NCI-H460 (cell line): ENCODE measurements at places on chromosomes 13 and 19. TPM values are rescaled to one million over a fixed set of nuclear protein-coding genes. Genes with fewer than 3 reads are reported as not detected.

ADAMTSL5 gene
- 0.57 and 1.0 TPM in 2 replicates for total RNA-seq

ETFB gene
- total RNA-seq, result 77.3 and 88.4 TPM in 2 replicates

OR7E24 gene
- not detected in 2 replicates for total RNA-seq

TMIGD2 gene
- not detected in 2 replicates for total RNA-seq

MATK gene
- total RNA-seq, result not detected in 2 replicates

CEACAM8 gene
- not detected in 2 replicates for total RNA-seq

TEX101 gene
- not detected in 2 replicates for total RNA-seq

SPACA4 gene
- total RNA-seq, result not detected in 2 replicates

KLF2 gene
- total RNA-seq, result 13.5 and 16.8 TPM in 2 replicates

ZNF563 gene
- total RNA-seq, result not detected in 2 replicates

KLF5 gene
- total RNA-seq, result 30.7 and 39.6 TPM in 2 replicates

UBE2L5 gene
- total RNA-seq, result not detected in 2 replicates

SHANK1 gene
- 0.12 and 0.15 TPM in 2 replicates for total RNA-seq

ZNF579 gene
- 2.1 and 3.2 TPM in 2 replicates for total RNA-seq

ZNF491 gene
- not detected in 2 replicates for total RNA-seq

WDR88 gene
- total RNA-seq, result 0.20 TPM in 1 of 2 replicates, not detected in the other

FAM216B gene
- 2.0 and 2.2 TPM in 2 replicates for total RNA-seq

ERICH4 gene
- not detected in 2 replicates for total RNA-seq

ZNF724 gene
- 4.8 and 5.3 TPM in 2 replicates for total RNA-seq

ZNF829 gene
- total RNA-seq, result 2.1 and 2.2 TPM in 2 replicates

DZIP1 gene
- total RNA-seq, result 0.87 and 1.3 TPM in 2 replicates

ZNF681 gene
- total RNA-seq, result 0.02 TPM in 1 of 2 replicates, not detected in the other

NUFIP1 gene
- 5.1 and 6.6 TPM in 2 replicates for total RNA-seq

CNOT3 gene
- total RNA-seq, result 12.3 and 19.2 TPM in 2 replicates

ZNF486 gene
- total RNA-seq, result not detected in 2 replicates

EDNRB gene
- 0.52 and 0.67 TPM in 2 replicates for total RNA-seq

PRPF31 gene
- 28.5 and 34.1 TPM in 2 replicates for total RNA-seq

HS6ST3 gene
- not detected in 2 replicates for total RNA-seq

FFAR2 gene
- total RNA-seq, result not detected in 2 replicates

C2CD4C gene
- 0.05 and 0.12 TPM in 2 replicates for total RNA-seq

MBD3L2 gene
- total RNA-seq, result not detected in 2 replicates

PTH2 gene
- not detected in 2 replicates for total RNA-seq

KLK12 gene
- not detected in 2 replicates for total RNA-seq

SULT2A1 gene
- not detected in 2 replicates for total RNA-seq

FPR2 gene
- total RNA-seq, result not detected in 2 replicates

GDF15 gene
- 281 and 371 TPM in 2 replicates for total RNA-seq
